ENCODE measurements at places on chromosomes 4 and X. TPM values are rescaled to one million over a fixed set of nuclear protein-coding genes. Genes with fewer than 3 reads are reported as not detected.

DNA sequence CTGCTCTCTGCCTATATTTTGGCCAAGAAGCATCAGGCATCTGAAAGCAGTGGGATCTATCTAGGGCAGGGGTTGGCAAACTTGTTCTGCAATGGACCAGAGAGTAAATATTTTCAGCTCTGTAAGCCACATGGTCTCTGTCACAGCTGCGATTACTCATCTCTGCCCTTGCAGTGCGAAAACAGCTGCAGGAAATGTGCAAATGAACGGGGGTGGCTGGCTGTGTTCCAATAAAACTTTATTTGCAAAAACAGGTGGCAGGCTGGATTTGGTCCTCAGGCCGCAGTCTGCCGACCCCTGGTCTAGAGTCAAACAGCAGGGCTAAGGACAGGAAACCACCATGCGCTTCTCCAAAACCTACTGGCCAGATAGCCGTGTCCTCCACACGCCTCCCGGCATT lies 48.6 kb downstream of the ACOX3 start:
- no peak for DNase-seq

GRCh38 chr4:85733798-85734197 lies 258.8 kb downstream of the ARHGAP24 start:
- no peak for DNase-seq

DNA sequence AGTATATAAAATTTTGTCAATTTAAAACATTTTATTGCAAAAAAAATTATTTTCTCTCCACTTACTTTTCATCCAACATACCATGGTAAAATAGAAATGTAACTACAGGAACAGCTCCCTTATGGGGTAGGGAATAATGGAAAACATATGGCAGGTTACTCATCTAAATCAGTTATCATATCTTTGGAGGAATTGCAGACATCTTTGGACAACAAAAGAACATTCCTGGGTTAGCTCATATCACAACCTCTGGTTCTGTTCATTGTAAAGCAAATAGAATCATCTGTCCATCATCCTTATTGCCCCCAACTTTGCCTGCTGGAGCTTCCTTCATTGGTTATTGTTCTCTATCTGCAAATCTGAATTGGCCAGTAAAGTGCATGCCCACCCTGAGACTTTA lies 387.5 kb upstream of the GRID2 start:
- no peak for DNase-seq

DNA sequence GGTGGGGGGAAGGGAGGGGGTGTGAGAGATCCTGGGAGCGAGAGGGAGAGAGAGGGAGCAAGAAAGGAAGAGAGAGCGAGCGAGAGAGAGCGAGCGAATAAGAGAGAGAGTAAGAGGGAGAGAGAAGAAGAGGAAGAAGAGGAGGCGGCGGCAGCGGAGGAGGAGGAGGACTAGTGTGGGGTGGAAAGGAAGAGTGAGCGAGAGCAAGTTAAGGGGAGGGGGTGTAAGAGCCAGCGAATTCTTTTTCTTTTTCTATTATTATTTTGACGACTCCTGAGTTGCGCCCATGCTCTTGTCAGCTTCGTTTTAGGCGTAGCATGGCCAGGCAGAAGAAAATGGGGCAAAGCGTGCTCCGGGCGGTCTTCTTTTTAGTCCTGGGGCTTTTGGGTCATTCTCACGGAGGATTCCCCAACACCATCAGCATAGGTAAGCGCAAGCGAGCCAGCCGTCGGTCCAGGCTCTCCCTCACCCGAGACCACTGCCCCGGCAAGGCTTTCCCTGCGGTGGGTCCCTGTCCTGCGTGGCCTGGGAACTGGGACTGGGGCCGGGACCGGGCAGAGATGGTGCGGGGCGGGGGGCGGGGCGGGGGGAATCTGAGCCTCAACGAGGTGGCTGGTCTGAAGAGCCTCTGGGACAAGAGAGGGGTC lies at the start of gene GRIA3:
GRIA3 (plus strand) TSS at position 60 of the 647 bp plus-strand sequence; CDS start at position 318, 258 bp downstream.
- DNase-seq, result no peak

DNA sequence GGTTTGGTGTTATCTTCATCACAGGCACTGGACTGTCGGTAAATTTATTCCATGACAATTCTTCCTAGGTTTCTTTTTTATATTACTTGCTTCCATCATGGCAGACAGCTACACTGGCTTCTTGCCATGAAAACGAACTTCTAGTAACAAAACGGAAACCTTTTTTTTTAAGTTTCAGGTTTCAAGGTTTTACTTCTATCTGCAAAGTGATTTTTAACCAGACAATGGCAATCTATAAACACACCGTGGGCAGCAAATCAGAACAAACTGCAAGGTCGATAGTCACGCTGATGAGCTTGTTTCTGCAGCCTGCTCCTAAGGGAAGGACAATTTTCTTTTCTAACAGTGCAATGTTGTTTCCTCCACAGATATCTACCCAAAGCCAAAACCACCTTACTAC lies 29.9 kb downstream of the XG start:
- no peak for DNase-seq

The HEPH gene
- 53.6 TPM for polyA plus RNA-seq
